ENCODE measurements at places on chromosomes 2 and 18.
A peak's percentile ranks its signal among the peaks of the same experiment; 100 is the strongest.

GRCh38 chr2:21004181-21004572, 39.7 kb downstream of the APOB start:
- no peak for DNase-seq

DNA sequence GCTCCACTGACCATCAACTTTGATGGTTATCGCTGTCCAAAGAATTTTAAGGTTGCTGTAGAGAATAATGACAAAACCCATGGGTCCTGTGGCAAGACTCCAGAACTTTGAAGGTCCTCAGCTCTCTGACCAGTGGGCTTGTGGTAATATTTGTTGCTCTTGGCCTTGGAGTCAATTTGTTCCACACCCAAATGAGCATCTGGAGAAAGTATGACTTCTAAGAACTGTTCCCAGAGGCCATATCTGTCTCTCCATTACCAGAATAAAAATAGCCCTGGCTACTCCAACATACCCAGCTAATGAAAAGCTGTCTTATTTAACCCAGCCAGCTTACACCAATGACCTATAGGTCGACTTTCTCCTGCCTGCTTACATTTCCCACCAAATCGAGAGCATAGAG, 466.4 kb downstream of the MEIS1 start:
- no peak for DNase-seq

DNA sequence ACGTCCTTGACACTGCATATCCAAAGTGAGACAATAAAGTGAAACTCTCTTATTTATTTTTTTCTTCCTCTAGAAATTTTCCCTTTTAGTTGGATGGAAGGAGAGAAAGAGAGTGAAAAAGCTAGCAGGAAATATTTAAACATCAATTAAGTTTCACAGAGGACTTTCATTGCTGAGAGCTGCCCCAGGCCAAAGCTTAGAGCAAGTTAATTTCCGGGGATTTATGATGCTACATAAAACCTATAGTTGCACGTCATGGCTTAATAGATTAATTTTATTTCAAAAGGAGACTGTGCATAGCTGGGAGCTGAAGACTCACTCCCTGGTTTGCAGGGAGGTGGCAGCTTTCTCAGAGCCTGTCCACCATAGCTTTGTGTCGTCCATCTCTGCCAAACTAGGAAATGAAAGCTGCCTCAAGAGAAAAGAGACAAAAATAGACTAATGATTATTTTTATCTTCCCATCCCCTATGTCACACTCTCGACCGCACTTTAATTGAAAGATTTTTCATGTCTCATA, 323.3 kb upstream of the RAB6C start:
- no peak for DNase-seq

- no peak for DNase-seq
Observed at GRCh38 chr2:16189029-16189835, 248.9 kb downstream of the MYCN start.

- no peak for DNase-seq
Observed at GRCh38 chr2:105873721-105874120, 129.0 kb downstream of the NCK2 start.

GRCh38 chr2:21773168-21773567, 649.4 kb downstream of the TDRD15 start:
- no peak for DNase-seq

DNA sequence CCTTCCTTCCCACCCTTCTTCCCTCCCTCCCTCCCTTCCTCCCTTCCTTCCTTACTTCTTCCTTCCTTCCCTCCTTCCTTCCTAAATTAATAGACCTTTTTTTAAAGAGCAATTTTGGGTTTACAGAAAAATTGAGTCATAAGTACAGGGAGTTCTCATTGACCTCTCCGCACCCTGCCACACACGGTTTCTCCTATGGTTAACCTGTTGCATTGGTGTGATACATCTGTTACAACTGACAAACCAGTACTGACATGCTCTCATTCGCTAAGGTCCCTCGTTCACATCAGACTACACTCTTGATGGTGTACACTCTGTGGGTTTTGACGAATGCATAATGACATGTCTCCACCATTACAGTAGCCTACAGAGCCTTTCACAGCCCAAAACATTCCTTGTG, 11.6 kb upstream of the SDC1 start:
- DNase-seq, result no peak

DNA sequence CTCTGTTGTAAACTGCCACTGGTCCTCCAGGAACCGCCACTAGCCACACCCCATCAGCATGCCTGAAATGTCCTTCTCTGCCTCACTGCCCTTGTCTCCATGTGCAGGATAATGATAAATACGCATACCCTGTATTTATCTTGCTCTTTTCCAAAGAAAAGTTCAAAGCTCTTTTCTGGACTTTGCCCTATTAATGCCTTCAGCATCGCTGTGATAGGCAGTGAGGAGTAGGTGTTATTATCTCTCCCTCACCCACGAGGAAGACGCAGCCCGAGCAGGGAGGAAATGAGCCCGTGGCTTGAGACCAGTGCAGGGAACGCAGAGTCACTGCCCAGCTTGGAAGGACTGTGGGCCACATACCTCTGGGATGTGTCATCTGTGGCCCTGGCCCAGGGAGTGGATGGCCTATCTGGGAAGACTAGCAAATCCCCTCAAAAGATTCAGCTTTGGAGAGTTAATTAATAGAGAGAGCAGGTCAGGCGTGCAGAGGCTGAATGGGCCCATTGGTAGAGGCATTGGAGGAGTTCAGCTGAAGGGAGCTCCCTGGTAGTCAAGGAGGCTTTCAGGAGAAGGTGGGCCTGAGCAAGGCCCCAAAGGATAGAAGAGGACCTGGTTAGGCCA, 39.5 kb upstream of the MCFD2 start:
- peak; percentile 93 for DNase-seq

DNA sequence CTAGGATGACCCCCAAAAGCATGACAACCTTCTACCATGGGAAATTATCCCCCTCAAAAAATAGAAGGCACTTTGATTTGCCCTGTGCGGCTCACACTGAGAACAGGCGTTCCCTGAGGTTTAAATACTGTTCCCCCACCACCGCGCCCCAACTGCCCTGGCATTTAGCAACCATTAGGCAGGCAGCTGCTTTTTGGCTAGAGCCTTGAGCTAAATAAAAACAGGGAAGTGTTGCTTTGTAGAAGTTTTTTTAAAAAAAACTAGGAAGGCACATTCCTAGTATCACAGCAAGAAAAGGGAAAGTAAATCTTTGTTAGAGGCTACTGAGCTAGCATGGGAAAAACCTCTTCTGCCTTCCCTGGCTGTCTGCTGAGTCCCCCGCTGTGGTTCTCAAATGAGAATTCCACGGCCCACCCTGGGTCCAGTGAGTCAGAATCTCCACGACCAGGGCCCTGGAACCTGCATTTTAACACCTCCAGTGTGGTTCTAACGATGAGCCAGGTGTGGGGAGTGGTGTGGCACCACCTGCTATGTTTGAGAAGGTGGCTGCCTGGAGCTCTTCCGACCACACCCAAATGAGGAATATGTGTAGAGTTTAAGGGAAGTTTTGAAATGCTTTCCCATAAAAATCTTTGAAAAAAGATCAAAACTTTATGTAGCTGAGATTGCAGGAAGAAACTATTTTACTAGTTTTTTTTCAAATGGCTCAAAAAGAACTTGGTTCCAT, 66.4 kb downstream of the VIT start:
- no peak for DNase-seq

DNA sequence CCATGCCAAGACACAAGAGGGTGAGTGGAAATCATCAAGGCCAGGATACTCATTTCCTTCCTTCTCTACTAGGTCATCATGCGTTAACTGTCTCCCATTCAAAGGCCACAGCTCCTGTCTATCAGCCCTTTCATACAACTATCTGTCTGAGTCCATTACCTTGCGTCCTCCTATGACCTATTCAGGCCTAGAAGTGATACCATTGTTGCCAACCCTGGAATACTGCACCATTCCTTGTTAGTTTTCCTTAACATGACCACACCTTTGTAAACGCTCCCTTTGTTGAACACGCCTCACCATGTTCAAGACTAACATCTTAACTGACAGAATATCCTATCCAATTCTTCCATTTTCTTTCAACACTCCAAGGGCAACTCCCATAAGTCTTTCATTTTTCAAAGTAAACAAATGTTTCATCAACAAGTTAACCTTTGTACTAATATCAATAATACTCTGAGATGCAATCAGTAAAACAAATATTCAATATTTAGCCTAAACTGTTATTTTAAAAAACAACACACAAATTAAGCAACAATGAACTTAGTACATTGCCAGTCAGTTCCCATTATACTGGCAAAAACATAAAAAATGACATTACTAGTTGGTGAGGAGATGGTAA, 19.8 kb upstream of the LGALSL start:
- no peak for DNase-seq

GRCh38 chr2:85785027-85785822, 31.4 kb downstream of the ATOH8 start:
- no peak for DNase-seq

DNA sequence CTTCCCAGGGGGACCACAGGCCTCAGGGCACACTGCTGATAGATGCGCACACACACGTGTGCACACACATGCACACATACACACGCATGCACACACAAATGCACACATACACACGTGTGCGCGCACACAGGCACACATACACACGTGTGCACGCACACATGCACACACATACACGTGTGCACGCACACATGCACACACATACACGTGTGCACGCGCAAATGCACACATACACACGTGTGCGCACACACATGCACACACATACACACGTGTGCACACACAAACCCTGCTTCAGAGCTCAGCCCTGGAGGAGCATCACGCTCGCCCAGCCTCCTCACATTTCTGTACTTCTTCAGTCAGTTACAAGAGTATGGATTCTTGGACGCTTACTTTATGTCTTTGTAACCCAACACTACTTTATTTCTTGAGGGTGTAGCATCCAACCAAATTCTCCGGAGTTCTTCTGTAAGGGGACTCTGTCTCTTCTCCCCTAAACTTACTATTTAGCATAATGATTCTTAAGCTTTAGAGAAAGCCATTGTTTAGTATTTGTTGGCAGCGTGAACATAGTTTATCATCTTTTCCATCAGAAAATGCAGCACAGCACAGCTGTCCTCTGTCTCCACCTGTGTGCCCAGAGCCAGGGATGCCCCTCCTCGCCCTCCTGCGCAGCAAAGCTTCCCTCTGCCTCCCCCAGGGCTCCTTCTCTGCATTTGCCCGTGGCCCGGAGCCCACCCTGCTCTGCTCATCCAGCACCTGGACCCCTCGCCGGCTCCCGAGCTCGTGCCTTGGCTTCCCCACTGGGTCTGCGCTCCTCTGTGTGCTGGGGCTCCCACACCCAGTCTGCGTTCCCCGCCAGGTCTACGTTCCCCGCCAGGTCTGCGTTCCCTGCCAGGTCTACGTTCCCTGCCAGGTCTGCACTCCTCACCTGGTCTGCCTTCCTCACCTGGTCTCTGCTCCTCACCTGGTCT, 74.4 kb upstream of the CTDP1 start:
- DNase-seq, result no peak

DNA sequence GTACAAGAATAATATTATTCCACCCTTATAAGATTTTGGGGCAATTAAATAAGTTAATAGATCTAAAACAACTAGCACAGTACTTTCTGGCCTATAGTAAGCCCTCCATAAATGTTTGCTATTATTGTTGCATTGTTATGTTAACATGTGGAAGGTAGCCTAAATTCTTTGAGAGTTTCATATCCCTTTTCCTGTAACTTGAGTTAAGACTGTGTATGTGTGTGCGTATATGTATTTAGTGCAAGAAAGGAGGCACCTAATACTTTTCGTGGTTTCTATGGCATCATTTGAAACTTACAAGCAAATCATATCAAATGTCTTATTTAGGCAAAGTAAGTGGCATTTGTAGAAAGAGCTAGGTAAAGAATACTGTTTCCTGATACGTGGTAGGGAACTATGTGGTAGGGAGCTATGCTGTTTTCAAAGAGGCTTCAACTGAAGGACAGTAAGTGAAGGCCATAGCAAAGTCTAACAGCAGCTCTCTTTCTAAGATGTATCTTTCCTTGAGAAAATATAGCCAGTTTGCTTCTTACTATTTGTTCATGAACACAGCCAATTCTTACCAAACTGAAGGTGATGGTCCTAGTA, 36.8 kb upstream of the C2orf74 start:
- DNase-seq, result no peak

- DNase-seq, result no peak
Observed at GRCh38 chr2:174574657-174575056, 22.9 kb downstream of the WIPF1 start.

DNA sequence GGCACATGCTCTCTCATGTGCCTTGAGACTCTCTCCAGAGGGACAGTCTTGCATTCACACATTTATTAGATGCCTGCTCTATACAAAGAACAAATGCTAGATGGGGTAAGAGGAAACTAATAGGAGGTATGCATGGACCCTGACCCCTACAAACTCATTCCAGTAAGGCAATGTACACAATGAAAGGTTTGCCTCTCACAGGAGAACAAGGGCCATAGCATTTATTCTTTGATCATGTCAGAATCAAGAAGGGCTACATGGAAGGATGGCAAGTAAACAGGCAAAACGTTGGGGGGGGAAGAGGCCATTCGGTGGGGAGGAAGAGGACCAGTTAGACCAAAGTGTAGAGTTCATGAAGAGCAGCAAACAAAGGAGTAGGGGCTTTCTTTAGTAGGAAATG, 130.2 kb downstream of the TMEM163 start:
- DNase-seq, result no peak

- no peak for DNase-seq
Observed at GRCh38 chr2:71892896-71893295, 254.8 kb downstream of the CYP26B1 start.

GRCh38 chr2:5945742-5946141, 253.6 kb downstream of the SOX11 start:
- no peak for DNase-seq

- no peak for DNase-seq
Observed at GRCh38 chr2:217687771-217688170, 315.0 kb downstream of the TNS1 start.

GRCh38 chr2:110106642-110107041, 9.0 kb downstream of the MALL start:
- DNase-seq, result no peak

DNA sequence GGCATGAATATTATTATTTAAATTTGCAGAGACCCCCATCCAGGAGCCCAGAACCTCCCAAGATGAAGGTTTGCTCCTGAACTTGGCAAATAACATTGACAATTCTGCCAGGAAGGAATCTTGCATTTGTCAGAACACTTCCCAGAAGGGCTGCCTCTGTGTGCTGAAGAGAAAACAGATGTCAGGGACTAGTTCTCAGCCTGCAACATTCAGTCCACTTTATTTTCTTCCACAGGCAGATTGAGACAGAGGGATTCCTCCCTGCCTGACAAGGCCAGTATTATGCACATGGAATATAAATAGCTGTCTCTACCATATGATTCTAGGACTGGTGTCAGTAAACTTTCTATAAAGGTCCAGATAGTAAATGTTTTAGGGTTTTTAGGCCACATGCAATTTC, 171.5 kb upstream of the SIX2 start:
- no peak for DNase-seq

DNA sequence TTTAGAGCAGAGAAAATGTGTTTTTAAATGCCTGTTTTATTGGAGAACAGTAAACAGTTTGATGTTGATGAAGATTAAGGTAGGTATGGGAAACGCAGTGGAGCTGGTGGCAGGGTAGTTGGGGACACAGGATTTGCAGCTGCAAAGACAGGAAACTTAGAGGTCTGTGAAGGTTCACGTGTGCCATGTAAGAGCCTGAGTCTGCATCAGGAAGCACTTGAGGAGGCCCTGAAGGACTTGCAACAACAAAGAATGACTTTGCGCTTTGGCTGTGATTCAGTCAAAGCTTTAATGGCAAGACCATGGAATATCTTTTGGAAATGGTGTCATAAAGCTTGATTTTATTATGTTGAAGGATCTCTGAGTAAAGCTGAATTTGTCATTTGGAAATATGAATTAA, 347.6 kb upstream of the KCNJ3 start:
- DNase-seq, result no peak

Data from ascending aorta (tissue), 2 donors.